ENCODE measurements at places on chromosomes 6 and 20. TPM values are rescaled to one million over a fixed set of nuclear protein-coding genes. Genes with fewer than 3 reads are reported as not detected.

DNA sequence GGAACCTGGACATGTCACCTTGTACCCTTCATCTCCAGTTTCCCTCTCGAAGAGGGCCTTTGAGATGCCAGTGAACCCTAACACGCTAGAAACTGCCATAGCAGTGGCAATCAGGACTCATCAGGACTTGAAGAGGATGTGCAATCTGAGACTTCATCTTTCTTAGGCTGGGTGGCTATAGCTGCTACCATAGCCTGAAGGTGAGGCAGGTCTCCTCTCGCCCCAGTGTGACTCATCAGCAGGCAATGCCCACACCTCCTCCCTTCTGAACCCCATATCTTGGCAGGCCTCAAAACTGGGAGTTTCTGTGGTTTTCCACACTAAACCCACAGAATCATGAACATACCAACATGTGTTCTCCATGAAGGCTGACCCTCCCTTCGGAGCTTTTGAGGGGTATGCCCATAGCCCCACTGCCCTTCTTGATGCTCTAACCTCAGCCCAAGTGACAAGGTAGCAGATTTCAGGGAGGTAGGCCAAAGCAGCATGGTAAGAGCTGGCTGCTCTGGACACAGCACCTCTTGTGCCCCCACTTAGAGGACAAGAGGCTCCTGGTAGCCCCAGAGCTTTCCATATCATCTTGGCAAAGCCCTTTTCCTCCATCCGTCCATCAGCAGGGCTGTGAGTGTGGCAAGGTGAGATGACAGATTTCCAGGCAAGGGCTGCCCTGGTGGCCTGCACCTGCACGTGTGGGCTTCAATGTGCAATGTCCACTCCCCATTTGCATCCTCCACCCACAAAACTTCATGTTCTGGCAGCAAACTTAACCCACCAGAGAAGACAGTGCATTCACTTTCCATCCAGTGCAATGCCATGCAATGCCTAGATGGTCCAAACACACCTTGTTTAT lies 2.6 kb downstream of the BLCAP start:
- no peak for DNase-seq

DNA sequence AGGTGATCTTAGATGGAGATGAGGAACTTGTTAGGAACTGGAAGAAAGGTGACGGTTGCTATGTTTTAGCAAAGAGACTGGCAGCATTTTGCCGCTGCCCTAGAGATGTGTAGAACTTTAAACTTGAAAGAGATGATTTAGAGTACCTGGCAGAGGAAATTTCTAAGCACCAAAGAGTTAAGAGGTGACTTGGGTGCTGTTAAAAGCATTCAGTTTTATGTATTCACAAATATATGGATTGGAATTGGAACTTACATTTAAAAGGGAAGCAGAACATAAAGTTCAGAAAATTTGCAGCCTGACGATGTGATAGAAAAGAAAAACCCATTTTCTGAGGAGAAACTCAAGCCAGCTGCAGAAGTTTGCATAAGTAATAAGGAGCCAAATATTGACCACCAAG lies 176.3 kb downstream of the MOXD1 start:
- no peak for DNase-seq

TBXT gene
- not detected for total RNA-seq

RFX6 gene
- total RNA-seq = not detected

PLA2G7 gene
- total RNA-seq = 1.1 TPM

GRCh38 chr6:127290391-127291265 lies 24.0 kb downstream of the RNF146 start:
- no peak for DNase-seq

MICB gene
- 5.8 TPM for total RNA-seq

- no peak for DNase-seq
Measured at GRCh38 chr20:15848995-15849610, 724.1 kb downstream of the KIF16B start.

GRCh38 chr20:49859011-49859410 lies 46.4 kb downstream of the SLC9A8 start:
- DNase-seq = no peak

DNA sequence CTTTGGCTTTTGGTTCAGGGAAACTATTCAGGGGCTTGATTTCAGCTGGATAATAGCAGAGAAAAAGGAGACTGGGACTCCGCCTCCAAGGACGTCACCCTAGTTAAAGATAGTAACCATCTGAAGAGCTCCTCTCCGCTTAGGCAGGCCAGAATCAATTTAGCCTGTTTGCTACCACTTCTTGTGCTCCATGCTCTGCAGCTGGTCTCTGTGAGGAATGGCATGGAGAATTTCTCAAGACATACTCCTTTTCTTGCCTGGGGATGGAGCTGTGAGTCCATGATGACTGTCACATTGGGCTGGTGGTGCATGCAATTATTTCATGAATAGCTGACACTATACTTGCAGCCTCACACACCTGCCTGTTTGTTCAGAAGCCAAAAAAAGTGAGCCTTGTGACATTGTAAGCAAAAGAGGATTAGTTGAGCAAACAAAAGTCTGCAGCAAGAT lies 61.4 kb downstream of the TXLNB start:
- DNase-seq = no peak

AIF1 gene
- total RNA-seq = 57.3 TPM

MAS1 gene
- total RNA-seq = not detected

- DNase-seq = no peak
Measured at GRCh38 chr6:154954347-154954746, 40.8 kb upstream of the TIAM2 start.

- no peak for DNase-seq
Measured at GRCh38 chr6:37283671-37284151, 25.8 kb upstream of the TMEM217 start.

- no peak for DNase-seq
Measured at GRCh38 chr20:63149531-63150192, 66.3 kb downstream of the YTHDF1 start.

- no peak for DNase-seq
Measured at GRCh38 chr6:169689287-169689686, 12.5 kb downstream of the WDR27 start.

DNA sequence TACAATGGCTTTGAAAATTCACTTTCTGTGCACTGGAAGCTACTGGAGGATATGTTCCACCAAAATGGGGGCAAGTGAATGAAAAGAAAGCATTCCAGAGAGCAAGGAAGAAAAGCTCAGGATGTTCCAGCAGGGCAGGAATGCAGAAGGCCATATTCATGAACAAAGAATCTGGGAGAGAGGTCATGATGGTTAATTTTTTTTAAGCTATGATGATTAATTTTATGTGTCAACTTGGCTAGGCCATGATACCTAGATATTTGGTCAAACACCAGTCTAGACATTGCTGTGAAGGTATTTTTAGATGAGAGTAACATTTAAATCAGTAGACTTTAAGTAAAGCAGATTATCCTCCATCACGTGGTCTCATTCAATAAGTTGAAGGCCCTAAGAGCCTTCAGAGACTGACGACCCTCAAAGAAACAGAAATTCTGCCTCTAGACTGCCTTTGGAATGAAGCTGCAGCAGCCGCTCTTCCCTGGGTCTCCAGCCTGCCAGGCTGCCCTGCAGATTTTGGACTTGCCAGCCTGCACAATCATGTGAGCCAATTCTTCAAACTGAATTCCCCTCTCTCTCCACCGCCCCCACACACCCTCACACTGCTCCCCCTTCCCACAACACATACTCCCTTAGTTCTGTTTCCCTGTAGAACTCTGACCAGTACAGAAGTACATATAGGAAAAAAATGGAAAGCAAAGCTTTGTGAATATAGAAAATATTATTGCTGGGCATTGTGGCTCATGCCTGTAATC lies 20.1 kb upstream of the GCM1 start:
- no peak for DNase-seq

GRCh38 chr20:17897566-17898307 lies 70.9 kb downstream of the SNX5 start:
- no peak for DNase-seq

GRCh38 chr20:36093025-36093803 lies 61.3 kb upstream of the EPB41L1 start:
- no peak for DNase-seq

DNA sequence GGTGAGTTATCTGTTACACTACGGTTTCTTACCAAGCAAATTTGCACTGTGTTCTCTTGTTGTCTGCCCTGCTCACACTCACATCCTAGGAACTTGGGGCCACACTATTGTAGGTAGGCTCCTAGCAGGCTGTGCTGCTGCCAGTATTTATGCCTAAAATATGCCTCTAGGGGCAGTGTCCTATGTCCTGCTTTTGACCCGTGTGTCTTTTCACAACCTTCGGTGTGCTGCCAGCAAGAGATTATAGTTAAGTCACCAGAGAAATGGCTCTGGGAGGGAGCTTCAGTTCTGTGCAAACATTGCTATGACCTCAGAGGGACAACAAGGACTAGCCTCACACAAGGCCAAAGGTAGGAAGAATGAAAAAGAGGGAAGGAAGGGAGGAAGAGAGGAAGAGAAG lies 8.9 kb upstream of the TAAR5 start:
- DNase-seq = no peak

C20orf144 gene
- total RNA-seq = not detected

C6orf132 gene
- total RNA-seq = 3.3 TPM

RAET1G gene
- 19.5 TPM for total RNA-seq

- no peak for DNase-seq
Measured at GRCh38 chr6:34697904-34698559, 1.5 kb upstream of the ILRUN start.

PIGT gene
- total RNA-seq = 81.5 TPM

DNA sequence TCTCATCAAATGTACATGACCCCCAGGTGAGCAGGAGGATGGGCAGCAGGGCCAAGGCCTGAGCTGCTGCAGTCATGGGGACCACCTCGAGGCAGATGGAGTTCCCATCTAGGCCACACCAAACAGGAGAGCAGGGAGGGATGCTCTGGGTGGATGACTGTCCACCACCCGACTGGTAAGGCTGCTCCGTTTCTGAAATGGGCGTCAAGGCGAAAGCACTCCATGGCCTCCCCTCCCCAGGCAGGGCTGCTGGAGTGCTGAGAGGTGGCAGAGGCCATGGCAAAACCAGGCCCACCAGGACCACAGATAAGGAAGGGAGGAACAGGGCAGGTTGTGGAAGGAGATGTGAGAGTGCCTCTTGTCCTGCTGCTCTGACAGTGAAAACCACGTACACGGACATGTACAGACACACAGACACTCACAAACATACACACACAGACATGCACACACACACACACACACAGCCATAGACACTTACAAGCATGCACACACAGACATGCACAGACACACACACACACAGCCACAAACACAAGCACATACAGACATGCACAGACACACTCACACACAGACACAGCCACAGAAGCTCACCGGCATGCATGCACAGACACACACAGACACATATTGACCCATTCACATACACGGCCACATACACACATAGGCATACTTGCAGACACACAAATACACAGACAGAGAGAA lies 93.2 kb downstream of the PSMG4 start:
- DNase-seq = no peak

- no peak for DNase-seq
Measured at GRCh38 chr6:150654608-150655007, 54.9 kb downstream of the PLEKHG1 start.

SIRPD gene
- 0.96 TPM for total RNA-seq

HAO1 gene
- not detected for total RNA-seq

GRCh38 chr6:88856566-88856965 lies 106.9 kb downstream of the RNGTT start:
- DNase-seq = no peak

GRCh38 chr6:105569706-105570105 lies 166.8 kb upstream of the PREP start:
- DNase-seq = no peak

DNA sequence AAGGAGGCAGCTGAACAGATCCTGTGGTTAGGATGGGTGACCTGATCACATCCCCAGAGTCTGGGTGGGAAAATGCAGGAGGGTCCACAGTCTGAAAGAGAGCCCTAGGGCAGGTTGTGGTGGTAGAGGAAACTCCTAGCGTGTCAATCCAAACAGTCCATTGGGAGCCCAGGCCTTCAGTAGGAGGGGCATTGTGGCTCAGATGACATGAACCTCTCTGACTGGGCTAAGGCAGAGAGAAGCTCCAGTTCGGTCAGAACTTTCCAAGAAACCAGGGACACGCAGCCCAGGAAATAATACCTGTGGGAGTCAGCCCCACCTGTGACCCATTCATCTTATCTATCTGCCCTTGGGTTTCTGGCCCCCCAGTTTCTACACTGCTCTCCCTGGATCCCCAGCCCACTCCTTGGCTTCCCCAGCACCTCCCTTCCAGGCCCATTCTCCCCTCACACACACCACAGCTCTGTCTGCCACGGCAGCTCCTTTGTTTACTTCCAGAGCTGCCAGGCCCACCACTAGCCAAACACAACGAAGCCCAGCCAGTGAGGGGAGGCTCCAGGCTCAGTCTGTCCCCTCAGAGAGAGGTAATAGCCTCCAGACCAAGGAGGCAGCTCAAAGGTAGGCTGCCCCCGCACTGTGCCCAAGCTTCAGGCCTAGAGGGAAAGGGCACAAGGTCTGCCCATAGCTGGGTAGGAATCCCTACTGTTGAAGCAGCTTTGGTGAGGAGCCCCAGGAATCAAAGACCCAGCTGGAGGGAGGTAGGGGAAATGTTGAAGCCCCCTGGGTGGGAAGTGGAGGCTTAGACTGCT lies 6.2 kb downstream of the GDF5 start:
- DNase-seq = no peak

- no peak for DNase-seq
Measured at GRCh38 chr6:11416936-11417576, 120.5 kb upstream of the TMEM170B start.

C6orf58 gene
- total RNA-seq = not detected

DNA sequence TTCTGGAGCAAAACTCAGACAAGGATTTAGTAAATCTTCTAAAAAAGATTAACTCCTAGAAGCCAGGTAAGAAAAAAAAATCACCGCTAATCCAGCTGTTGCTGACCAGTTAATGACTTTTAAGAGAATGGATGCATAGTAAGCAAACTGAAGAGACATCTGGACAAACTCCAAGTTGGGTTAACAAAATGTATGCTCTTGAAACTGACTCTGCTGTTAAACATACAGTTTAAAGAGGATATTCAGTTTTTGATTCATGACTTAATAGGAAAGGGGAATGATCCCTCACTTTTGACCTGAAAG lies 70.4 kb downstream of the PLAGL1 start:
- DNase-seq = no peak

DNA sequence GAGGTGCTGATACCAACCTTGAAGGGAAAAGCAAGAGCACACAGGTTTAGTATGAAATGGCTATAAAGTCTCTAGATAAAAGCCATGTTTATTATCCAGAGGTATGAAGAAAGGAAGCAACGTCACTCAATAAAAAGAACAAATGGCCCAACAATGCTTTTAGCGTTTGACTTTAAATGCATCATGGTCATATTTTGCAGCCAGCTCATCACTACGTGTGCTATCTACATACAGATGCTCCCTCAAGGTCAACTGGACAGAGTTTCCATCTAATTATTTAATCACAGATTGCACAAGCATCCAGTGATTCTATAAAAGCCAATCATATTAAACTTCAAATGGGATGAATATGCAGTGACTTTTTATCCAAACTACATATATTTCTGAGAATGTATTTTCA lies 127.6 kb upstream of the SYNDIG1 start:
- no peak for DNase-seq

DNA sequence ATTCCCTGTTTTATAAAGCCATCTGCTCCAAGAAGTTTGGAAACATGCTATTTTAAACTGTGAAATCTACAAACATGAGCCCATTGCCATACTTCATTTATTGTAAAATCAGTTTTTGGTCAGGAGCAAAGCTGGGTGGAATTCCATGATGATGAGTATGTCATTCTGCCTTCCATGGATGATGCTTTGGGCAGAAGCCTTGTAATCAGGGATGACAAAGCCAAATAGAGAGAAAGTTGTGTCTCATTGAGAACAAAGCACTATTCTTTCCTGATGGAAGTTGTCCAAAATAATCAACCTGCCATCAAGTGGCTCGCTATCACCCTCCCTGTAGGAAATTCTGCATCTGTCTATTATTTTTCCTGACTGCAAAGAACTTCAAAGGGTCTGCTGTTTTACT lies 313.0 kb upstream of the DEFB112 start:
- DNase-seq = no peak

COL21A1 gene
- total RNA-seq = 2.5 TPM

Measured in omental fat pad (tissue), 4 donors.